ENCODE measurements at places on chromosomes 7 and 10.

- DNase-seq: no peak
Measured at GRCh38 chr10:5206799-5207198, 10.2 kb downstream of the AKR1C4 start.

DNA sequence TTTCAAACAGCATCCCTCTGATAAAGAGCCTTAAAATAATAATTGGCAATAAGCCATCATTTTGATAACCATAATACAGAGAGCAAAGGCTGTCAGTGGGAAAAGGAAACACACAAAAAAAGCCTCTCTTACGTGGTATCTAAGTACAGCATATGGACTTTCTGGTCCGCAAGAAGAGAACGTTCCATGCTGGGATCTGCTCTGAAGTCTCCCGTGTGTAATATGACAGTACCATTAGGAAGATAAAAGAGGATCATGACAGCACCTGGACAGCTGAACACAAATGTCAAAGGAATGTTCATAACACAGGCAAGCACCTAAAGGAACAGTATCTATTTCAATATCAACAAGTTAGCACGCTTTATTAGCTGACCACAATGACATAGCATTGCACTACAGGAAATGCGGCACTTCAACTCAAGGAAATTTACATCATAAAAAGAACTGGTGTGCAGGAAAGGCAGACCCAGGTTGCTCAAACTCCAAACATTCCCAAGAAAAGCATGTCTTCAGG, 9.9 kb downstream of the DCLRE1A start:
- DNase-seq: no peak

- DNase-seq: no peak
Measured at GRCh38 chr7:43485580-43485979, 97.3 kb upstream of the STK17A start.

DNA sequence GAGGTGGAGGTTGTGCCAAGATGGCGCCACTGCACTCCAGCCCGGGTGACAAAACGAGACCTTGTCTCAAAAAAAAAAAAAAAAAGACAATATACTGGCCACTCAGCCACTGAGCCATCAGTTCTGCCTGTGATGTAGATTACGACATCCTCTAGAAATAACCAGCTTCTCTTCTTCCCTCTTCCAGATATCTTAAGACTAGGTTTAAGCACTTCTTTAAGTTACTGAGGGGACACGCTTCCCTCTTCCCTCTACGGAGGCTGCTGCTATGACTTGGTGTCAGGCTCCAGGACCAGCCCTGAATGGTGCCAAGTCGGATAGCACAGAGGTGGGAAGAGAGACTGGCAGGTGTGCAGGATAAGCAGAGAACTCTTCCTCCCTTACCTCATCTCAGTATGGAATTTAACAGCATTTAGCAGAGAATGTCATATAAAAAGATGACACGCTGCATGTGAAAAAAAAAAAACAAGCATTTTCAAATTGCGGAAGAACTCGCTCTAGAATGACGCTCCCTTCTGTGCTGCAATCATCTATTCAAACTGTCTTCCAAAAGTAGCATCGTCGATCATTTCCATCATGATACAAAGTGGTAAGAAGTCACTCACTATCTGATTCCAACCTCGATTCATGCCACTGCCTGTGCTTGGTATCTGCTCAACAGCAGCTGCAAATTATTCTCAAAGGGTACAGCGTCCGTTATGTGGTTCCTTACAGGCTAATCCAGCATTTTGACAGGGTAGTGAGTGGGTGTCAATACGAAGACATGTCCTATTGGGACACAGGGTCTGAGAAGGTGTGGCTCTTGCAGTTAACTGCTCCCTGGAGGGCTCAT, 13.8 kb downstream of the DAGLB start:
- no peak for DNase-seq

DNA sequence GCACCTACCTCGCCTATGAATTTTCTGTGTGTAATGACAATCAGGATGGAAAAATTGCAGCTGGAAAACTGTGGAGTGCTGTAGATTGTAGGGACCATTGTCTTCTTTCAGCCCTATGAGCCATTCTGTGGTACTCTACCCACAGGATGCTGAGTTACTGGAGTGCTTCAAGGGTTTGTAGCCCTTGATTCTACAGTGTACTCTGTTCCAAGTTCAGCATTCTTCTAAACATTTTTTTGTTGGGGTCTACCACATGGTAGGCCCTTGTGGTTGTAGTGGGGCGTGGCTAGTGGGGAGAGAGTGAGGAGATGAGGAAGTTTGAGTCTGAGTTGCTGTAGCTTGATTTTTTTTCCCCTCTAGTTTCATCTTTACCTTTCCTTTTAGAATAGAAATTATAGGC, 33.5 kb downstream of the REEP3 start:
- no peak for DNase-seq

DNA sequence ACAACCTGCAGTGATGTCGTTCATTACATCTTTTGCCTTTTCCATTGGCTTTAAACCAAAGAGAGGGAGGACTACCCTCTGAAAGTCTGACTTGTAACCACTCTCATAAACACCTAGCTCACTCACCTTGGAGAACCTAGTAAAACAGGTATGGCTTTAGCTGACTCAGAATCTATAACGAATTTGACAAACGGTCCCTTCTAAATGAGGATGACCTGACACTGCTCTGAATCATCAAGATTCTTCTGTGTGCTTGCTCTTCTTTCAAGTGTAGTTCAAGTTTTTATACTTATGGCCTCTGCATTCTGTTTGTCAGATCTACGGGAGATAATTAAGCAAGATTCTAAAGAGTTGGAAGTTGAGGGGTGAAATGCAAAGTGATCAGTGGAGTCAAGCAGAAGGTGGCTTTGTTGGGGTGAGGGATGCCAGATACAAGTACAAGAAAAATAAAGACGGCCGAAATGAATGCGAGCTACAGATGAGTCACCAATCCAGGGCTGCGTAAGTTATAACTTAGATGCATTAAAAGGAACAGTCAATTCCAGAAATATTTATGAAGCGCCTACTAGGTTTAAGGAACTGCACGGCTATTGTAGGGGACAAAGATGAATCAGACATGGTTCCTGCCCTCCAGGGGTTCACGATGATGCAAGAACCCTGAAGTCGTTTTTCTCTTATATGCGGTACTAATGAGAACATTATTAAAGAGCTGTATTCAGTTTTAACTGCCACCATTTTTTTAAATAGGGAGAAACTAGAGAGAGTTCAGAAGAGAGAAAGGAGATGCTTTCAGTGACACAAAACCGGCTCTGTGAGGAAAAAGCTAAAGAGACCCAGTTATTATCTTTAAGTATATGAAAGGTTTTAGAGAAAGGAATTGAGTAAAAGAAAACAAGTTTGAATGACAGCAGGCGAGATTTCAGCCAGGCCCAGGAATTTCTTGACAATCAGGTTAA, 6.5 kb downstream of the HIPK2 start:
- DNase-seq: no peak

DNA sequence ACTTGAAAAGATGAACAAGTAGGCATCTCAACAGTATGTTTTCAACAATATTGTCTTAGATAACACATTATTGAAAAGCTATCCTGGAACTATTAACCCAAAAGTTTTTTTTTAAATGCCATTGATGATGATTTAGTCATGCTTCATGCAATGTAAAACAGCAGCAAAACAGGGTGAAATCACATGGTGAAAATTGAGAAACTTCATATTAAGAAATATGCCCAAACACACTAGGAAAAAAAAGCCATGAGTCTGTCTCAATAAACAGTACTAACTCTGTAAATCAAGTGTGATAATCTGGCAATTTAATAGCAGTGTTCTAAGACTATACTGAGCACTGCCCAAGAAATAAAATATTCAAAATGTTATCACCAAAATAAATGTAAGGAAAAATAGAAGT, 613.1 kb downstream of the KCNMA1 start:
- no peak for DNase-seq

DNA sequence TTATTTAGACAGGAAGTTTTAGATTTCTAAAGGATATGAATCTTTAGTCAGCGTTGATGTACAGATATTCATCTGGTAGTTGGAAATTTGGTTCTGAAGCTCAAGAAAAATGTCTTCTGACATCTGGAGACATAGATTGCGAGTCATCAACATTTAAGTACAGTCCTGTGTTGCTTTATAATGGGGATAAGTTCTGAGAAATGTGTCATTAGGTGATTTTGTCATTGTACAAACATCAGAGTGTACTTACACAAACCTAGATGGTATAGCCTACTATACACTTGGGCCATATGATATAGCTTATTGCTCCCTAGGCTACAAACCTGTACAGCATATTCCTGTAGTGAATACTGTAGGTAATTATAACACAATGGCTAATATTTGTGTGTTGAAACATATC, 49.6 kb upstream of the UBN2 start:
- DNase-seq: no peak

GRCh38 chr7:27118580-27118979, 12.0 kb downstream of the HOXA4 start:
- DNase-seq: no peak

- no peak for DNase-seq
Measured at GRCh38 chr7:30437823-30438574, 40.6 kb downstream of the NOD1 start.

DNA sequence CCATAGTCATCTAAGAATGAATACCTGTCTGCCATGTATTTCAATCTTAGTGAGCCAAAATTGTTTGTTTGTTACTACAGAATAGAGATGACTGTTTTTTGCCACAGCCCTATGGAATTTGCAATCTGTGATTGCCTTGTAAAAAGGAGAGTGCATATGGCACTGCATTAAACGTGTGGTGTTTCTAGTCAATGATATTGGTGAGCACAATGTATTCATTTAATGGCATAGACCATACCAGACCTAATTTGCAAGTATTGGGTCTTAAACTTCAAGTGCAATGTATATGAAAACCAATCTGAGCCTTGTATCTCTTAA, 11.3 kb downstream of the INSIG1 start:
- no peak for DNase-seq

- DNase-seq: no peak
Measured at GRCh38 chr10:84924131-84924530, 595.7 kb downstream of the CCSER2 start.

DNA sequence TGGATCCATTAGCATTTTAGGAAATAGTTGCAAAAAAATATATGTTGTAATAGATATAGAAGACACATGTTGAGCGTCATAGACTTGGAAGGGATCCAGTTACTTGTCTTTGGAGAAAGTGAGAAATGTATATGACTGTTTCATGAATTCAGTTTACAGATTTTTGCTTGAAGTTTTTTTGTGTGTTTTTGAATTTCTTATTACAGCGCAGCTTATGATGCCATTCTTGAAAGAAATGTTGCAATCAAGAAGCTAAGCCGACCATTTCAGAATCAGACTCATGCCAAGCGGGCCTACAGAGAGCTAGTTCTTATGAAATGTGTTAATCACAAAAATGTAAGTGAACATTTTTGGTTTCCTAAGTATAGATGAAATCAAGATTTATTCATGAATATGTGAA, 98.2 kb downstream of the MAPK8 start:
- DNase-seq: no peak

- DNase-seq: no peak
Measured at GRCh38 chr7:134875867-134876266, 96.4 kb downstream of the CALD1 start.

- no peak for DNase-seq
Measured at GRCh38 chr7:141210862-141211261, 137.0 kb downstream of the TMEM178B start.

GRCh38 chr10:124159153-124159552, 65.8 kb upstream of the CHST15 start:
- DNase-seq: no peak

- DNase-seq: no peak
Measured at GRCh38 chr10:112914288-112914952, 35.6 kb upstream of the TCF7L2 start.

DNA sequence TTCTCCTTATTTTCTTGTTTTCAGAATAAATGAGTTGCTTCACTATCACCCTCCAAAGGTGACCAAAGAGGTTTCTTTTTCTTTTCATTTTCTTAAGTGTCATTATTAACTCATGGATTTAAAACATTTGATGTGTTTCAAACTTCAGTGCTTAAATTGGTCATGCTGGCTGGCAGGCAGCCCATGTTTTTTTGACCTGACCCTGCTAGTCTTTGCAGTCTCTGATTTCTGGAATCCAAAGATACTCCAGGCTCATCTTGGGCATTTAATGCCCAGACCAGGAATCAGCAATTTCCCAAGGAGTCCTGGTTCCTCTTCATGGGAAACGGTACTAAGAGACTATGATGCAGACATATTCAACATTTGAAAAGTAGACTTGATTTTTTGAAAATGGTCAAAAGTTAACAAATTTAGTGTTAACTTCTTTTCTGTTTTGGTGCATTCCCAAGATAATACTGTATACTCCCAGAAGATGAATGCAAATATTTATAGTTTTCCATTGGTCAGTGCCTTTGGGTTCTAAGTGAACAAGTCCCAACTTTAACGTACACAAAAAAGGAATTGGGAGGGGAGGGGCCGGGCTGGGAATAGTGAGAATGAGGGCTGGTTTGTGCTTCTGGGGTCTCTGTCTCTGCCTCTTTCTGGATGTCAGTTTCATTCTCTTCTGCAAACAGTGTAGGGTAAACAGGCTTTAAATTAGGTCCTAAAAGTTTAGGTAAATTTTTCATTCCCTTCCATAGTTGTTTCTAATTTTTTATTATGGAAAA, 19.8 kb downstream of the NUB1 start:
- no peak for DNase-seq

DNA sequence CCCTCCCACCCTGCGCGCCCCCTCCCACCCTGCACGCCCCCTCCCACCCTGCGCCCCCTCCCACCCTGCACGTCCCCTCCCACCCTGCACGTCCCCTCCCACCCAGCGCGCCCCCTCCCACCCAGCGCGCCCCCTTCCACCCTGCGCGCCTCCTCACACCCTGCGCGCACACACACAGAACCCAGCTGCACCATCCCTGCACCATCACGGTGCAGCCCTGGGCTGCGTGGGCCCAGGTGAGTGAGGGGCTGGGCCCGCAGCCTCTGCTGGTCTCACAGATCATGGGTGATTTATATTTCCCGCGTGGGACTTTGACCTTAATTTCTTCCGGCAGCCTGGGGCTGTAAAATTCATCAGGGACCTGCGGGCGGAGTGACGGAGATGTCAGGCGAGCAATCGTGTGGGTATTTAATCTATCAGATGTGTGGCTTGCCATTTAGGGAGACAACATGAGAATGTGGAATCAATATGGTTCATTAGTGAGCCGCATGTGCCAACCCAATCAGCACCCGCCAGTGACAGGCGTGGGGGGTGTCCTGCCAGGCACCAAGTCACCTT, 57.7 kb downstream of the C10orf105 start:
- no peak for DNase-seq
